Stimulated activated CD8-positive, alpha-beta memory T cell treated with anti-CD3 and anti-CD28 coated beads, Interleukin-7, amount 100 ng/mL, for 4 hours (primary cell): ENCODE measurements at places on chromosomes 1 and 21.

- no peak for DNase-seq
These were observed 44.2 kb downstream of the OSBPL9 start for GRCh38 chr1:51661081-51661518.

DNA sequence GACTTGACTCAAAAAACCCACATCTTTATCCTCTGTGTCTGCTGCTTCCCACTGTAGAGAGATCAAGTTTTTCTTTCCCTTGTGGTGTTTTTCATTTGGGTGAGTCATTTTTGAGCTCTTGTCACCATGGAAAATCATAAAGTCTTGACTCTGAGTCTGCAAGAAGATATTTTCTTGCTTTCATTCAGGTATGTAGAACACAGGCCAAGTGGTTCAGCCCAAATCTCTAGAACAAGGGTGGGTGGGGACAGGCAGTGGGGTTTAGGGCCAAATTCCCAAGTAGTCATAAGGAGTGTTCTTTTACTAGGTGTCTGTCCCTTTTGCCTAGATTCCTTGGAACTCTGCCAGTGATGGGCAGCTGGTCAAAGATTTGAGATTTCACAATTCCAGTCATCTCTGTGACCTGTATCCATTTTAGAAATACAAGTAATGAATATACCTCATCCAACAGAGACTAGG is 21.5 kb upstream of the ARHGAP29 start:
- no peak for DNase-seq

DNA sequence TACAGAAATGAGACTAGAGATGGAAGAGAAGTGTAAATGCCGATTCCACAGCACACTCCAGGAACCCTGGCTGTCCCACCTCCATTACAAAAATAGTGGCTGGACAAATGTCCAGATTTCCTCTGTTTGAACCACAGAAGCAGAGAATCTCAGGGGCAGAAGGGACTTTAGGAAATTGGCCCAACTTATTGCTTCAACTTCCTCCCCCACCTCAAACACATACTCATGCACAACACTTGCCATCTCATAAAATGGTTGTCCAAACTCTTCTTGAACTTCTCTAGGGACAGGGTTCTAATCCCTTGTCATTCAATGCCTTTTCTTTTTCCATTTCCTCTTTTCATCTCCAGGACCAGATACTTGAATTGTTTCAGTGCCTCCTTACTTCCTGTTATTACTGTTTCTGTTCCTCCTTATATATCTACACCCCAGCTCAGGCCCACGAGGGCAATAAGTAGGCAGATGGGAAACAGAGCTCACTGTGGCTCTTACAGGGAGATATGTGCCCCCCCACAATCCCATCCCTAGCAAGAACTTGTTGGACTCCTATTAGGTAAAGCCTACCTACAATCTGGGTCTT is 8.5 kb upstream of the B4GALT3 start:
- DNase-seq: no peak

- no peak for DNase-seq
These were observed 23.5 kb downstream of the PLA2G2D start for GRCh38 chr1:20095564-20096434.

DNA sequence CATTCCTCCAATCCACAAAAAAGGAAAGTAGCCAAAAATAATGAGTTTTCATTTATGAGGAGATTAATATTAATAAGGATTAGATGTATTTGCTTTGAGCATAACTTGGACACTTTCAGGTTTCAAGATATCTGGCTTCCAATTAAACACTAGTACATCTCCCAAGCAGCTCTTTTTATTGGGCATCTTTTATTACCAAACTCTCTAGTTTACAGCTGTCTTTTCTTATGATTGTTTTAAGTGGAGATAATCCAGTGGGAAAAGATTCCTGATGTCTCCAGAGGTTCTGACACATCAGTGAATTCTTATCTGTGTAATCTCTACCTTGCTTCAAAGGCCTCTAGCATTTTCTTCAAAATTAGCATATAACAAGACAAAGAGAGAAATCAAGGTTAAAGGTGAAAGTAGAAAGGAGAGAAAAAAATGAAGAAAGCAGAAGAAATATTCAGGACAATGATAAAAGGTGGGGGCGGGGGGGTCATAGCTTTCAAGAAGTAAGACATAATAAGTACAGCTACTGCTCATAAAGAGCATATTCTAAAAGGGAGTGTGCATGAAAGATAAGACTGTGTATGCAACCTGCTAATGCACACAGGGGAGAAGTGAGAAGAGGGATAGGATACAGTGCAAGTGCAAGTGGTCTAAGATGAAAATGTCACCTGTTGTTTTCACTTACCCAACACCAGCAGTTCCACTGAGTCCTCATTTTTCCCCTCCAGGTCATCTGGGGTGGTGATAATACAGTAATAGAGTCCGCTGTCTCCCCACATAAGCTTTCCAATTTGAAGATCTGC is 19.1 kb downstream of the ILDR2 start:
- no peak for DNase-seq

- DNase-seq: no peak
These were observed 1.4 kb upstream of the ZC3H12A start for GRCh38 chr1:37472994-37473393.

DNA sequence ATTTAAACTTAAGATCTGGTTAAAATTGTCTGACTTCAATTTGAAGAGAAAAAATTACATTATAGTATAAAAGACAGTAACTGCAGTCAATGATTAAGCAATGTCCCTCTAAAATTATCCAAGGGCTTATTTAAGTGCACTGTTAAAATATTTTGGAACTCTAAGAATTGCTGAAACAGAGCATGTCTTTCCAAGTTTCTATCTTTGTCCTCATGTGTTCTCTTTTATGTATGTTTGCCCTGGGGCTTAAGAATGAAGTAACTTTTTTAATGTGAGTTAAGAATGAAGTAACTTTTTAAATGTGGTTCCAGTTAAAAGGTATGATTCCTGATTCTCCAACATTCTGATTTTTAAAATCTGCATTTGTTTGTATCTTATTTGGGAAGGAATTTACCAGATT is 69.0 kb upstream of the MARK1 start:
- no peak for DNase-seq

GRCh38 chr1:117608115-117608615 is 2.3 kb downstream of the TENT5C start:
- DNase-seq: no peak

DNA sequence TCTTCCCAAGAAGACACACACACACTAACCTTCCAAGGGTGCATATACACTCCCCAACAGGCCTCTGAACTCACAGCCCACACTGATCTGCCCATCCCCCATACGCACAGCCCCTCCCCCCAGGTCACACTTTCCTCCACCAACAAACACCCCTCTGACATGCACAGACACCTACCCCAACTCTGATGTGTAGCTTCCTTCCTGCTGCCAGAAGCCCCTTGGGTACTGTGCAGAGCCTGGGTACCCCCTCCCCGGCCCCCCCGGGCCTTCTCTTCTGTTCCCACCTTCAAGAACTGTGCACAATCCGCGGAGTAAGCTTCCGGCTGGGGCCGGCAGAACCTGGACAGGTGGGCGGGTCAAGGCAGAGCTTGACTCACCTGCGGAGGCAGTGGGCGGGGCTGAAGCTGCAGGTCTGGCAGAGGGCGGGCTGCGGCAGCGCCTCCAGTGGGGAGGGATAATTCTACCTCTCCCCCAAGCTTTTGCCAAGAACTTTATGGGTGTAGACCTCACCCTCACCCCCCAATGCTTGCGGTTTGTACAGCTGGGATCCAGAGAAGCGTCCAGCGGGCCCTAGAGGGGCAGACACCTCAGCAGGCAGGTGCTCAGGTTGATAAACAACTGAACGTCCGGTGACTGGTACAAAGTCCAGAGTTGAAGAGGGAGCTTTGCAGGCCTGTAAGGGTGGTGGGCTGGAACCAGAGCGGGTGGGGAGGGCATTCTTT is at the start of gene C1orf210:
TSS of gene C1orf210 (minus strand) at position 313 of the 722 bp plus-strand sequence. CDS start 2,311 bp downstream, outside the sequence.
- no peak for DNase-seq

DNA sequence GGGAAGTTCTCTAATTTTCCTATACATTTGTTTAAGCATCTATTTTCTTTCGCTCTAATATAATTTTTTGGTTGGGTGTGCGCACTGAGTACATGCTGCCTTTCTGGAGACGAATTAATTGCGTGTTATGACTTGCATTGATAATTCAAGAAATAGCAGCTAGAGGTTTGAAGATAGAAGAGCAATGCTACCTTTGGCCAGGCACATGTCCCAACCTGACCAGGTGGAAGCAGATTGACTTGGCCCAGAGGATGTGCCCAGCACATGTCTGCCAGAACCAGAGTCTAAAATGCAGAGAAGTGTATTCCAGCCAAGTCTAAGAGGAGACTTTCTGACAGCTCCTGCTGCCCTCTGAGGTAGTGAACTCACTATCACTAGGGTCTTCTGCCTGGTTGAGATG is 114.3 kb downstream of the SLC35F3 start:
- DNase-seq: no peak

DNA sequence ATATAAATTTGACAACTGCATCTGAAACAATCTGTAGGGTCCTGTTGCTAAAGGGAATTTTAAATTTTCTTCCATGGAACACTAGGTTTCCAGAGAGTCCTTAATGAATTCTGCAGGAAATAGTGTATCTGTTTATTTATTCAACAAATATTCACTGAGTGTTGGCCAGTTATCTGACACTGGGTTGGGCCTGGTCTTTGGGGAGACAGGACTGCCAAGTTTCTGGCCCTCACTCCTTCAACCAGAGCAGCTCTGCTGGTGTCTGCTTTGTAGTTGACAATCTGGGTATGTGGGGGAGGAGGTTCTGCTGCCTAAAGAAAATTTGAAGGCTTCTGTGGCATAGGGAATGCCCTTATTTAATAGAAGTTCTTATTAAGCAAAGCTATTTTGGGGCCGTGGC is 26.1 kb upstream of the HUNK start:
- no peak for DNase-seq

GRCh38 chr1:90561103-90561783 is 155.9 kb downstream of the BARHL2 start:
- DNase-seq: no peak

- no peak for DNase-seq
These were observed 5.5 kb upstream of the SMG7 start for GRCh38 chr1:183466781-183467180.

DNA sequence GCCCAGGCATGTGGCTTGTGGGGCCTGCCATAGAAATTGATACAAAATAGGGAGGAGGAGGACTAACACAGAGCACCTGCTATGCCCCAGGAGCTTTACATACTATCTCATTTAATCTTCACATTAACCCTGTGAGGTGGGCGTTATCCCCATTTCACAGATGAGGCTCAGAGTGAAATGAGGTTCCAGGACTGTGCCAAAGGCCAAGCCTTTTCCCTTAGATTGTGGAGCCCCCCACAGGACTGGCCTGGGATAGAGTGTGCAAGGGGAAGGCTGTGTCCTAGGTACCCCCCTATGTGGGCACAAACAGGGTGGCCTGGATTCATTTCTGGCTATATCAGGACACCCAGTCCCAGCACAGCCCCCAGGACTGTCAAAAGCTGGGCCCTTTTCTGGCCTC is 2.2 kb upstream of the DDOST start:
- DNase-seq: no peak

DNA sequence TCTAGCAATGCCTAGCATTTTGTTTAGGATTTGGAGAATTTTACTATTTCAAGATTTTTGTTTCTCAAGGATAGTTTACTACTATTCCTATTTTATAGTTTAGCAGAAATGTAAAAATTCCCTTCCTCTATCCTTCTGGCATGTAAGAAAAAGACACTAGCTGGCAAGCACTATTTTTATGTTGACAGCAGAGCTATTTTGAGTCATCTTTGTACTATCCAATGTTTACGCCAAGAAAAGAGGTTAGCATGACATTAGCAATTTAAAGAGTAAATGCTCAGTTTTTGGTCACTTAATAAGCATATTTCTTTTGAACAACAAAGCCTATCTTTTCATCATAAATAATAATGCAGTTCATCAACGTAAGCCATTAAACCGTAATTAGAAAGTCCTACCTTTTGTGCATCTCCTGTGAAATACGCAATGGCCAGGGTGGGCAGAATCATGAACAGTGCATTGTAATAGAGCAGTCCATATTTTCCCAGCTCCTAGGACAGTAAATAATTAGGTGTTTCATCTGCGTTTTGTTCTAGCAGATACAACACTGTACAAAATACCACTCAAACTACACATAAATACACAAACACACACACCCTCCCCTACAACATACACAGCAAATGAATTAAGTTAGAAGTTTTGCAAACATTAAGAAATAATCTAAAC is 12.0 kb downstream of the SLC35D1 start:
- DNase-seq: no peak

- no peak for DNase-seq
These were observed 57.9 kb upstream of the KCNE2 start for GRCh38 chr21:34305605-34306604.

- no peak for DNase-seq
These were observed 269.9 kb upstream of the C1orf174 start for GRCh38 chr1:4169991-4170390.

DNA sequence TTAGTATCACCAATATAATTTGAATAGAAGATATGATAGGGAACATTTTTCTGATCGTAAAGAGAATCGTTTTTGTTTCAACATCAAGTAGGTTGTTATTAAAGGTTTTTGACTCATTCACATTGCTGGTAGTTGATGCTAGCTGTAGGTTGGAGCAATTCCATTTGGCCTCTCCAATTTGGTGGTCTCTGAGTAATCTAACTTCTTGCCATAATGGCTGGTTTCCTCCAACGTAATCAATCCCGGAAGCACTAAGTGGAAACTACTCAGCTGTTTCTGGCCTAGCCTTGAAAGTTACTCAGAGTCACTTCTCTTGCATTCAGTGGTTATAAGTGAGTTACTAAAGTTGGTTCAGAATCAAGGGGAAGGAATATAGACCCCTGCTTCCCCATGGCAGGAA is 26.0 kb downstream of the RCOR3 start:
- DNase-seq: no peak

- DNase-seq: no peak
These were observed 35.8 kb upstream of the RIPK4 start for GRCh38 chr21:41802684-41803083.

- no peak for DNase-seq
These were observed 271.3 kb upstream of the PRMT6 start for GRCh38 chr1:106785176-106785575.

- DNase-seq: no peak
These were observed 3.1 kb downstream of the PTAFR start for GRCh38 chr1:28173151-28173979.

DNA sequence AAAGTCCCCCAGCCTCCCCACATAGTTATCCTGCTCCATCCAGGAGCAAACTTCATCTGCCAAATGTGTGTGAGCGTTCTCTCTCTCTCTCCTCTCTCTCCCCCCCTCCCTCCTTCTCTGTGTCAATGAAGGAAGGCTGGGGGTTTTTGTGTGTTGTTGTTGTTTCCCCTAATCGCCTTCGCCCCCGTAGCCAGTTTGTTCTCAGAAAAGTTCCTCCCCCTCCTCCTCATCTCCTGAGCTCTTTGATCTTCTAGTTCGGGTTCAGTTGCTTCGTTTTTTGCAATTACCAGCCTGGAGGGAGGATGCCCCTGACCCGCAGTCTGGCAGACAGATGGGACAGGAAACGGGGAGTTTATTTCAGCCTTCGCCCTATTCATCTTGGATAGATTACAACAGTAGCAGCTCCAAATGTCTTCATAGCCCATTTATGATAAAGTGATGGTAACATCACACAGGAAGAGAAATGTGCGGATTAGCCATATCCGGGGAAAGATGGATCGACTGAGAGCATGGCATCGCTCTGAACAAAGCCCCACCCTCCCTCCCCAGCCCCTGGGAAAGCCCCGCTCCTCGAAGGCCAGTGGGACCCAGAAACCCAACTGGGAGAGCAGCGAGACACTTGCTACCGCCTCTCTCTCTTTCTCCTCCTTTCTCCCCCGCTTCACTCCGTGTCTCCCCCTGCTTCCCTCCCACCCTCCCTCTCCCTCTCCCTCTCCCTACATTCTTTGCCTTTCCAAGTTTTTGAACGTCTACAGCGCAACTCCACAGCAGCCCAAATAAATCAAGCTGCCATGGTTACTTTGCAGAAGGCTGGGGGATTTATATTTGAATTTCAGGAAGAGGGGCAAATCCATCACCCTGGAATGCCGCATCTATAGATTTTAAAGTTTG is 139.7 kb upstream of the ARHGEF16 start:
- DNase-seq: no peak
